Upper lobe of left lung (tissue), 6 donors: ENCODE measurements at places on chromosomes 1 and 21. TPM values are rescaled to one million over a fixed set of nuclear protein-coding genes. Genes with fewer than 3 reads are reported as not detected.

C21orf91 gene
- 18.3 TPM for total RNA-seq

MAP7D1 gene
- total RNA-seq: 195 TPM

PRAMEF15 gene
- not detected for total RNA-seq

CHI3L1 gene
- total RNA-seq: 68.4 TPM

CYP2J2 gene
- total RNA-seq: 1.8 TPM

PCP4L1 gene
- 4.5 TPM for total RNA-seq

PPT1 gene
- total RNA-seq: 68.6 TPM

ZNF683 gene
- 0.72 TPM for total RNA-seq

MYOM3 gene
- total RNA-seq: 0.11 TPM

OPTC gene
- not detected for total RNA-seq

PLPPR5 gene
- not detected for total RNA-seq
